ENCODE measurements at places on chromosomes 12 and 14. TPM values are rescaled to one million over a fixed set of nuclear protein-coding genes. Genes with fewer than 3 reads are reported as not detected.

- DNase-seq = no peak
- H3K4me3 ChIP-seq = no peak overlapping the region
- peaks cover 4% of the 10 kb centered on the region for H3K36me3 ChIP-seq
Measured at GRCh38 chr14:92945959-92946846, 23.3 kb downstream of the CHGA start.

GRCh38 chr14:49051328-49052060, 534.7 kb downstream of the RPS29 start:
- H3K27me3 ChIP-seq = no peaks in the 10 kb centered on the region
- H3K4me3 ChIP-seq = no peak overlapping the region
- H3K36me3 ChIP-seq = no peaks in the 10 kb centered on the region
- H3K27ac ChIP-seq = no peak overlapping the region
- no peak for DNase-seq

Gene C1QL4
- total RNA-seq = not detected

Gene LHX5
- not detected for total RNA-seq
